ENCODE measurements at places on chromosomes 3 and 15.

GRCh38 chr15:70324001-70324974 lies 226.6 kb upstream of the TLE3 start:
- DNase-seq = no peak

DNA sequence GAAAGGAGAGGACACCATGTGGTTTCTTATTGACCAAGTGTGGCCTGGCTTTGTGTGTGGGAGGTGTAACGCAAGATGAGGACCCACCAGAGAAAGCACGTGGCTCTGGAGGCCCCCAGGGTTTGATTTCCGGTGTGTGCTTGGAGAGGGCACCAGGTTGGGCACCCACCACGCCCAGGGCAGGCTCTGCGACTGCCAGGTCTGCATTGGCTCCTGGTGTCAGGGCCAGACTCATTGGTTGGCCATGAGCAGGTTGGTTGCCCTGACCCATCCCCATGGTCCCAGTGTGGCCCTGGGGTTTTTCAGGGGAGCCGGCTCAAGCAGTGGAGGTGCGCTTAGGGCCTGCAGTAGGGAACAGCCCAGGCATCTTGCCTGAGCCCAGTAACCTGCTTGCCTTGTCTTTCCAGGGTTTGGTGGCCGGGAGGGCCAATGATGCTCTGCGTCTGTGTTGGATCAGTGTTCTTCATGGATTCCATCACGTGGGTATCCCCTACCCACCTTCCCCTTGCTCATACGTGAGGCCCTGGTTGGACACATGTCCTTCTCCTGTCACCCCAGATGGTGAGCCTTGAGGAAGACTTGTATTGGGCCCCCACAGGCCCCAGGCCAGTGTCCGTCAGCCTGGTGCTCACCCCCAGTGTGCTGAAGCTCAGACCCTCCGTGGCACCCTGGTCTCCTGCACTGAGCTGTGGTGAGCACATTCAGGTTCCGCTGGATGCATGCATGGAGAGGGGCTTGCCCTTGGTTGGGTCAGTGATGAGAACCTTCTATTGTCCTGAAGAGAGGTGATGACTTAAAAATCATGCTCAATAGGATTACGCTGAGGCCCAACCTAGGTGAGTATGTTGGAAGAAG lies 193.9 kb downstream of the UBE3A start:
- DNase-seq = no peak

DNA sequence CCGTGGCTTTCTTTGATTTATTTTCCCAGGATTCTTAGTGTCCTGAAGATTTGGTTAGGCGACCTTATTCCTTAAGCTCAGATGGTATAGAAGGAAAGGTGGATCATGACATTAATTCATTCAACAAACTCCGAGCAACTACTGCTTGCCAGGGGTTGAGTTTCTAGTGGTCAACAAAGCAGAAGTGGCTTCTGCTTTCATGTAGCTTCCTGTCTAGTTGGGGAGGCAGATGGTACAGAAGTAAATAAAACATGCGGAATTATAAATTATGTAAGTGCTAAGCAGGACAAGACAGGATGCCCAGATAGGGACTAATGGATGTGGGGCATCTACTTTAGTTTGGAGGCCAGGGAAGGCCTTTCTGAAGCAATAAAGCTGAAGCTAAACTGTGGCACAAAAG lies 15.6 kb downstream of the EEFSEC start:
- DNase-seq = no peak

DNA sequence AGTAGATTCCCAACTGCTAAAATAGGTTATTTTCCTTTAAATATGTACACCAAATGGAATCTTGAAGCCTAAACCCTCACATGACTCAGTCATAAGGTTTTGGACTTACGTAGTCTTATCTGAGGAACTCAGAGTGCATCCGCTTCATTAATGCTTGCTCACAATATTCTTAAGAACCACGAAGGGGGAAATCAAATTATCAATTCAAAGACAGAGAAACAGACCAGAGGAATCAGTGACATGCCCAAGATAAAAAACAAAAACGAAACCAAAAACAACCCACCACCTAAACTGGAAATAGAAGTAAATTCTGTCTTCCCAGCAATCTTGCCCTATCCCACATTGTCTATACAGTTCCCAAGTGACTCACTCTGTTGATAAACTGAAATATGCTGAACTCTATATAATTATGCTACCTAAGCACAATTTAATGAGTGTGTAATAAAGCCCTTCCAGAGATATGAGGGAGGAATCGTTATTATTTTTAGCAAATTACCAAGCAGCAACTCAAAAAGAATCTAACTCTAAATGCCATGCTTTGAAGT lies 135.4 kb upstream of the CBLB start:
- no peak for DNase-seq

DNA sequence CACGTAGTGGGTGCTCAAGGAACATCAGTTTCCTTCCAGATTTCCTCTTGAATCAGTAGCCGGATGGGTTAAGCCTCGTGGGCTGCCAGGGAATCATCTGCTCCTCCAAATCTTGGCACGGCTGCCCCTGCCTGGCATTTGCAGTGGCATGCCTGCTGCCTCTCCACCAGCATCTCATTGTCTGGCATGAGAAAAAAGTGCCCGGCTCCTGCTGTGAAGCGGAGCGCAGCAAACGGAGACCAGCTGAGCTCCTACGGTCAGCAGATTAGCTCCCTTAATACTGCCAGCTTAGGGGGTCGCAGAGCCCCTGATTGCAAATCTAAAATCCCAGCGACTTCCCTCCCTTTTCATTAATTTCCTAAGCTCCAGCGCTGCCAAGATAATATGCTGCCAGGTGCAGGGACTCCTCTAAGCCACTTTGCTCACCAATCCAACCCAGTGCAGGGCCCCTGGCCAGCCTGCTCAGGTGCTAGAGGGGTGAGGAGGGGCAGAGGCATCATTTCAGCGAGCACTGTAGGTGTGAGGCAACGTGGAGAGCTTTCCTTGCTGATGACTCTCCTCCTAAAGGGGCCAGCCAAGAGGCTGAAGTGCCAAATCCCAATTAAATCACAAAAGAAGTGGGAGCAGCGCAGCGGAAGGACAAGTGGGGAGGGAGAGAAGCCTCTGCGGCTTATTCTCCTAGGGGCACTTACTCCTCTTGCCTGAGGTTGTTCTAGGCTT lies 49.6 kb upstream of the ST8SIA2 start:
- DNase-seq = no peak

GRCh38 chr3:159839561-159840379 lies 148.9 kb upstream of the IL12A start:
- DNase-seq = no peak

GRCh38 chr3:188303823-188304222 lies 149.9 kb downstream of the LPP start:
- DNase-seq = no peak

GRCh38 chr3:187619461-187619860 lies 50.7 kb downstream of the SST start:
- DNase-seq = no peak

DNA sequence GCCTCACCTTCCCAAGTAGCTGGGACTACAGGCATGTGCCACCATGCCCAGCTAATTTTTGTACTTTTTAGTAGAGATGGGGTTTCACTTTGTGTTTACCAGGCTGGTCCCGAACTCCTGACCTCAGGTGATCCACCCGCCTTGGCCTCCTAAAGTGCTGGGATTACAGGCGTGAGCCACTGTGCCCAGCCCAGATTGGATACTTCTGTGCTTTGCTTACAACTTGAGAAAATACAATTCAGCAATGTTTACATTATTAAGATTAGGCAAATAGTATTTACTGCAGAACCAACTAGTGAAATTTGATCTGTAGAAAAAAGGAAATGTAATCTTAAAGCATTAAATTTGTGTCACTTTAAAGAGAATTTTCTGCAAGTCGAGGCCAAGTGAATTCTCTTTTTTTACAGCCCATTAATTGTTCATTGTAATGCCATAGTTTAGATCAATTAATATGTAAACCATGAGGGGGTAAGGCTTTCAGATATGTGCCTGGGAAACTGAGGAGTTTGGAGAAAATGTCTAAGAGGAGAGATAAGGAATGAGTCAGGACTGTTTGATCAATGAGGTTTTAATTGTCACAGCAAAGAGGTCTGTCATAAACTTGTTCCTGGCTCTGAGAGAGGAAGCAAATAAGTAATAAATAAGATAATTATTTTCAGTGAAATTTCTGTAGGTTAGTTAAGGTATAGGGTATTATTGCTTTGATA lies 15.3 kb downstream of the PYDC2 start:
- DNase-seq = no peak

DNA sequence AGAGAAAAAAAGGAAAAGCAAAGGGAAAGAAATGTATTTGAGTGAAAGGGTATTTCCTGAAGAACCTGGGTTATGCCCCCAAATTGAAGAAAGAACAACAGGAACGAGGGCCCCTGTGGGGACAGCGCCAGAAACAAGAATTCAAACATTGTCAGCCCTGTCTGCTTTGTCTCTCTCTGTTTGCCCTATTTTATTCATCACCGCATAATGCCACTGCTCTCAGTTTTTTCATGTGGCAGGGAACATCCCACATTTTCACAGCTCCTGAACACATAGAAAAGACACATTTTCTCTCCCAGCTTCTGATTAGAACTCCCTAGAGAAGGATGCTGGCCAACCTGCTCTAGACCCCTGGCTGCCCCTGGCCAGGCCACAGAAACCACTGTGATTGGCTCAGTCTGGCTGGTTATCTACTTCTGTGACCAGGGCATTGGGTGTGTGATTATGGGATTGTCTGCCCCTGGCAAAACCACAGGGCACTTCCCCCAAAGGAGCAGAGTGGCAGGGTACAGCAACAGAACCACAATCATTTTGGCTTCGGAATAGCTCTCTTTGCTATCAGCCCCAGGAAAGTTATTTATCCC lies 31.3 kb upstream of the CCDC54 start:
- no peak for DNase-seq

DNA sequence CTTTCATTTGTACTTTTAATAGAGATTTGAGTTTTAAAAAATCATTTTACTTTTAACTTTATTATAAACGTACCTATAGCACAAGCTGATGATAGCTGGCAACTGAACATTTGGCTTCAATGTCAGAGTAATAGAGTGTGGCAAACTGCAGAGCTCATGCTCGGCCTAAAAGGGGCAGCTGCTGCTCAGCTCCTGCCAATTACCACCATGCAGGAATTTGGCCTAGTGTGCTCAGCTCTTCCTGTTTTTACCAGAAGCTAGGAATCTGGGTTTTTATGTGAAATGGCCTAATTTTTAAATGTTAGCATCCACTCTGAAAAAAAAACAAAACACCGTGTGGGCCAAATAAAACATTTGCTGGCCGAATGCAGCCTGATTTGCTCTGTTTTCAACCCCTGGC lies 1.8 kb downstream of the IFT122 start:
- DNase-seq = no peak

GRCh38 chr3:38120693-38121450 lies 16.1 kb downstream of the ACAA1 start:
- DNase-seq = no peak

GRCh38 chr3:52438579-52439425 lies 6.1 kb downstream of the SEMA3G start:
- DNase-seq = no peak

DNA sequence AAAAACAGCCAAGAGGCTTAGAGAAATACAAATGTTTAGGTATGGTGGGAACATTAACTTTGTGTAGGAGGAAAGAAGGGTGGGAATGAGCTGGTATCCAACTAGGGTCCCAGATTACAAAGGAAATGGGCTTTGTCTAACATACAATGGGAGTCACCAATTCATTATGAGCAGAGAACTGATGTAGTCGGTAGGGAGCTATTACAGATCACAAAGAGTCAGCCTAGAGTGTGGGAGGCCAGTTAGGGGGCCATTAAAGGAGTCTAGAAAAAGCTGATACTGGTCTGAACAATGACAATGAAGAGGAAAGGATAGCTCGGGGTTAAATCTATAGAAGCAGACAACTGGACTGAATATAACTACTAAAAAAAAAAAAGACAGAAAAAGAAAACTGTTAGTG lies 15.5 kb downstream of the ANO10 start:
- DNase-seq = no peak

DNA sequence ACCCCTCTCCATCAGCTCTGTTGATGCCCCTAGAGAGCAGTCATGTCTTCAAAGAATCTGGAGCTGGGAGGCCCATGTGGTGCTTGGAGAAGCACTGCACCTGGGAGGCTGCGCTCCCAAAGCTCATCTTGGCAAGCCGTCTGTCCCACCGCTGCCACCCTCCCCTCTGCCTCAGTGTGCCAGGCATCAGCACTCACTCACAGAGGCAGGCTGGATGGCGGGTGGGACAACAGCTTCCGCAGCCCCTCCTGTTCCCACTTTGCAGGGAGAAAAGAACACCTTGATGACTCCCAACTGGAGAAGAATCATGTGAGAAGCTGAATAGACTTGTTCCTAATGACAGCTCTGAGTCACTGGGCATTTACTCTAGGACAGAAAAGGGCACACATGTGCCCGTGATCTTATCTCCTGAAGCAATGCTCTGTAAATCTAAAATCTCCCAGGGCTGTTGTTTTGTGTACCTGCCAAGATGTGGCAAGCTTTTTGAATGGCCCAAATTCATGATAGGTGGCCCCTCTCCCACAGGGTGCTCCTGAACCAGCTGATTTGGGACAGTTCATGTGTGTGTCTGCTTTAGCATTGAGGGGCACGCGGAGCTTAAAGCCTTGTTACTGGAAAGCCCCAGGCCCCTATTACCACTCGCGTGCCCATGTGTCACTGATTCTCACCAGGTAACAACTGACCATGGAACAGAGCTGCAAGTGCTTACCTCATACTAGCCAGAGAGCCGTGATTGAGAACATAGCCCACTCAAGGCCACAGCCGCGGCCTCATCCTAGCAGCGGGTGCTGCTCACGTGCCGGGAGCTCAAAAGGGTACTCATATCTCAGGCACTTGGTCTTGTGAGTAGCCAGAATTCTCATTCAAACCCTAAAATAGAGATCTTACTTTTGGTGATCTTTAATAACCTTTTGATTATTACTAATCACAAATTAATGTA lies 104.4 kb downstream of the DNAJB8 start:
- no peak for DNase-seq

Measured in CD4-positive, CD25-positive, alpha-beta regulatory T cell (primary cell).